ENCODE measurements at places on chromosomes 7 and 10.

DNA sequence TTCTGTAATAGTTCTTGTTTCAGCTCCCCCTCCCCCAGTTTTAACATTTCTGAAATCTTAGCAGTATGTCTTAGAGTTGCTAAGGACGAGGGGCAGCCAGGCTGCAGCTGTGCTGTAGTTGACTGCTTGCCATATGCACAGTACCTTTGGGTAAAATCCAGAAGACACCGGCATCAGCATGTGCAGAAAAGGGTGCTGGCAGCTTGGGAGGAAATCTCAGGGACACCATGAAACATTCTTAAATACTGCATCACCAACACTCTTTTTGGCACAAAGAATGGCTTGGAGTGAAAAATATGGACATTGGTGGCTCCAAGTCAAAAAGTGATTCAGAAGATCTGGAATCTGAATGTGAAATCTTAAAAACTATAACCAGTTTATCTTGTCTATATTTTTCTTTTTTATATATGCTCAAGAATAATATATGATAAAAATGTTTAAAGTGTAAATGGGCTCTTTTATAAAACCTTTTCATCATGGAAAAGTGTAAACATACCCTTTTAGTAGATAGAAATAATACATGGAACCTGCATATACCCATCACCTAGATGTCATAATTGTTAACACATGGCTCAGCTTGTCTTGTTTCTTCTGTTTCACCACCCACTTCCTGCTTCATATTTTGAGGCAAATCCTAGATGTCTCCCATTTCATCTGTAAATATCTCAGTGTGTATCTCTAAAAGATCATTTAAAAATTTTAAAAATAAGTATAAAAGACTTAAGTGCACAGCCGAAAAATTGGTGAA lies 34.4 kb upstream of the ARMS2 start:
- DNase-seq, result no peak

GRCh38 chr10:58843760-58844159 lies 331.1 kb downstream of the BICC1 start:
- no peak for DNase-seq

DNA sequence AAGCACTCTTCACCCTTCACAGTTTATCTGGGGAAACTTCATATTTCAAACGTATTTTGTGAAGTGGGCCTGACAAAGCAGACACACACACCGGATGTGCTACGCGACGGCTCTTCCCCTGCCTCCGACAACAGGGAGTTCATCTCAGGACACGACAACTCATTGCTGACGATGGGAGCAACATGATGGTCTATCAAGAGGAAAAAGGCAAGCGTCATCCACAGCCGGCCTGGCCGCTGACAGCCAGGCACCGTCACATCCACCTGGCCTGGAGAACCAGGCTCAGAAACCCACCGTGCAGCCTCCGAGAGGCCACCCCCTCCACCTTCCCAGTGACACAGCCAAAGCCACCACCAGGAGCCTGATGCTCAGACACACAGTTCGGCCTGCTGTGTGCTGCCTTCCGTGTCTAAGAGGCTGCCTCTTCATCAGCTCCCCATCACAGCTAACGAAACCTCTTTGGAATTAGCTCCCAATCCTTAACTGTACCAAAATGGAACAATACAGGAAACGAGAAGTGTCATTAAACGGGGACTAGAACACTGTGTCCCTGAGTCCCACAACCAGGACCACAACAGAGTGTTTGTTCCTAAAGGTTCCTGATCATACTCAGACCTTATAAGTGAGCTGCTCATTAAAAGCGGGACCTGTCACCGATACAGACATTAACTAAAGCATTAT lies 76.7 kb downstream of the SFMBT2 start:
- no peak for DNase-seq

- DNase-seq, result no peak
These were observed 9.0 kb downstream of the AEBP1 start for GRCh38 chr7:44112997-44113763.

DNA sequence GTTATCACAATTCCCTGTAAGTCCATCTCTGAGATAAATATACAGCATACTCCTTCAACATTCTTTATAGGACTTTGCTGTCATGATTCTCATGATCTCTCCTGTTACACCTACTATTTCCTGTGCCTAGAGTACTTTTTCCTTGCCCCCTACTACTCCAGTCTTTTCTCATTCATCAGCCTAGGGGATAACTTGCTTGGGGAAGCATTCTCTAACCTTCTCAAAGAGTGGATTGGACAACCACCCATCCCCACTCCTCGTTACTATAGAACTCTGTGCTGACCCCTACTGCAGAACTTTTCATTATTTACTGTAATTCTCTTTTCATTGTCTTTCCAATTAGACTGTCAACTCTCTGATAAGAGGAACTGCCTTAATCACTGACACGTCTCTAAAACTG lies 57.4 kb upstream of the TFEC start:
- no peak for DNase-seq

DNA sequence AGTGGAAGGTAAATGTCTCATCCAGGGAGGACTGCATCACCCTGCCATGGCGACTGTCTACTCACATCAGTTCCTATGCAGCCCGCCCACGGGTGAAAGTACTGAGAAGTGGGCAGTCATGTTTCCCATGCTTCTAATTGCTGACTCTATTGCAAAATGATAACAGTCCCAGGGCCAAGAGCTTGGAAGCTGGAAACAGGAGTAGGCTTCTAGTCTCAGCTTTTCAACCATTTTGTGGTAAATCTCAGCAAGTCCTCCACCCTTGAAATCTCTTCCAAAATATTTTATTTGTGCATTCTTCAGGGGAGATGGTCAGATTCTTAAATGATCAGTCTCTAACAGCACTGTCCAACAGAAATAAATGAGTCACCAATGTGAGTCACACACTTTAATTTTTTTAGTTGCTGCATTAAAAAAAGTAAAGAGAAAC lies 48.1 kb upstream of the TARP start:
- no peak for DNase-seq

GRCh38 chr7:28732071-28732869 lies 225.9 kb downstream of the TRIL start:
- no peak for DNase-seq
